B cell (primary cell): ENCODE measurements at places on chromosomes 6 and 20. TPM values are rescaled to one million over a fixed set of nuclear protein-coding genes. Genes with fewer than 3 reads are reported as not detected.

The ATP9A gene
- total RNA-seq, result 0.22 and 0.32 TPM in 2 replicates

DNA sequence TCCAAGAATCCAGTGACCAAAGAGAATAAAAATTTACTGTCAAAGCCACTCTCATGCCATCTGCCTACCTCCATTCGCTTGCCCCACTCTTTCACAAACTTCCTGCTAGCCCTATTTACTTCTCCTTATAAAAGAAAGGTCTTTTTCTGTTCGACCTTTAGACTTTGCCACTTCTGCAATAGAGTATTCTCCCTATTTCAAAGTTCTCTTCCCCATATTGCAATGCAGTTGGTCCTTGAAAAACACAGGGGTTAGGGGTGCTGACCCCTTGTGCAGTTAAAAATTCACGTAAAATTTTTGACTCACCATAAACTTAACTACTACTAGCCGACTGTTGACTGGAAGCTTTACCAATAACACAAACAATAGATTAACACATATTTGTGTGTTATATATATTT is 15.0 kb downstream of the CCN2 start:
- H3K4me1 ChIP-seq, result no peaks in the 10 kb centered on the region
- H3K4me3 ChIP-seq, result no peak overlapping the region
- H3K27me3 ChIP-seq, result no peaks in the 10 kb centered on the region
- H3K27ac ChIP-seq, result no peak overlapping the region
- no peak for DNase-seq
- no peaks in the 10 kb centered on the region for H3K36me3 ChIP-seq

DNA sequence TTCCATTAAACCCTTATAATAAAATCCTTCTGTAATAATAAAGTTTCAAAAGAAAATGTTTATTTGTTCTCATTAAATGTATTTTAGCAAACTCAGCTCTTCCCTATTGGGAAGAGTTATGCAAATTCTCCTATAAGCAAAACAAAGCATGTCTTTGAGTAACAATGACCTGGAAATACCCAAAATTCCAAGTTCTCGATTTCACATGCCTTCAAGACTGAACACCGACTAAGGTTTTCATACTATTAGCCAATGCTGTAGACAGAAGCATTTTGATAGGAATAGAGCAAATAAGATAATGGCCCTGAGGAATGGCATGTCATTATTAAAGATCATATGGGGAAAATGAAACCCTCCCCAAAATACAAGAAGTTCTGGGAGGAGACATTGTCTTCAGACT is 3.8 kb downstream of the IL17A start:
- no peaks in the 10 kb centered on the region for H3K36me3 ChIP-seq
- peaks cover 3% of the 10 kb centered on the region for H3K27me3 ChIP-seq
- no peaks in the 10 kb centered on the region for H3K4me1 ChIP-seq
- H3K27ac ChIP-seq, result no peak overlapping the region
- no peak overlapping the region for H3K4me3 ChIP-seq

- H3K27ac ChIP-seq, result peak overlapping the region; percentile 41
- DNase-seq, result peak; percentile 71
- no peak overlapping the region for H3K4me3 ChIP-seq
- H3K36me3 ChIP-seq, result peaks cover 65% of the 10 kb centered on the region
- peaks cover 9% of the 10 kb centered on the region for H3K4me1 ChIP-seq
These were observed 14.7 kb downstream of the UCKL1 start for GRCh38 chr20:63941282-63942081.

DNA sequence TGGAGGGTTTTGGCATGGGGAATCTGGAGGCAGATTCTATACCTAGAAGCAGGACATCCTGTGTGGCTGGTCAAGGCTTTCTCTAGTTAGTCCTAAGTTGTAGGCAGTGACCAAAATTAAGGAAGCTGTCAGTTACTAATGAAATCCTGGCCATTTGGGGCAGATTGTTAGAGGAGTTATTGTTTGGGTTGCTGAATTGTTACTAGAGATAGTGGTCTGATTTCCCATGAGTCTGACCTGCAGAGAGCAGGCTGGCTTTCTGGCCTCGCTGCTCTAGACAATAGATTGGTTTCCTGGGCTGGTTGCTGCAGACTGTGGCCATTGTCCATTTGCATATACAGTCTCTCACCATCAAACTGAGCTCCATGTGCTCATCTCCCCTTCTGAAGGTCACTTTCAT is 205.0 kb upstream of the SASH1 start:
- H3K27ac ChIP-seq, result no peak overlapping the region
- no peak overlapping the region for H3K4me3 ChIP-seq
- no peaks in the 10 kb centered on the region for H3K4me1 ChIP-seq
- H3K27me3 ChIP-seq, result no peaks in the 10 kb centered on the region
- no peaks in the 10 kb centered on the region for H3K36me3 ChIP-seq

DNA sequence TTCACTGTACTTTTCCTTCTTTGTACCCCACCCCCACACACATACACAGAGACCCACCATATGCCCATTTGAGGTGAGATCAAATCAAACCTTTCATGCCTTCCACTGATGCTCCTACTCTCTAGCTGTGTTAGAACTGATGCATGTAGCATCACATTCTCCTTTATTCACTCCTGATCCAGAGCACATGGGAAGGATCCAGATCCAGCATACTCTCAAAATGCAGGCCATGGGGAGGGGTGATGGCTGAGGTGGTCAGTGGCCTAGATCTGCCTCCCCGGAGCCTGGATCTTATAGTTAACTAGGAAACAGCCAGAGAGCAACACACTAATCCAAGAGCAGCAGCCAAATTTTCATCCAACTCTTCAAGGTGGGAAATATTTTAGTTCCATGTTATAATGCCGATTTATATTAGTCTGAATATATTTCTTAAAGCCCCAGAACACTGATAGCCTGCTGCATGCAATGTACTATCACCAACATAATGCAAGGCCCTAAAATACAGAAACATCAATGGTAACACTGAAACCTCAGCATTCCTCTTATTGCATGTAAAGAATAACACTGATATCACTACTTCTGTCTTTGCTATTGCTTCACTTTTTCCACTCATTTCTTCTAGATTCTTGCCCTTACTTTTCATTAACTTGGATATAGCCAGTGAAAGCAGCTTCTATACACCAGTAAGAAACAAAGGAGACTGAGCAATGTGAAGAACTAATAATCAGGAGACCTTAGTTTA is 126.8 kb upstream of the BEND6 start:
- H3K4me3 ChIP-seq, result no peak overlapping the region
- no peaks in the 10 kb centered on the region for H3K36me3 ChIP-seq
- H3K27ac ChIP-seq, result no peak overlapping the region
- DNase-seq, result no peak
- no peaks in the 10 kb centered on the region for H3K4me1 ChIP-seq

GRCh38 chr6:139954463-139955071 is 580.1 kb upstream of the CITED2 start:
- no peaks in the 10 kb centered on the region for H3K27me3 ChIP-seq
- no peaks in the 10 kb centered on the region for H3K4me1 ChIP-seq
- H3K27ac ChIP-seq, result no peak overlapping the region
- H3K4me3 ChIP-seq, result no peak overlapping the region
- DNase-seq, result no peak

GRCh38 chr6:167275436-167275835 is 15.7 kb upstream of the UNC93A start:
- no peak overlapping the region for H3K27ac ChIP-seq
- H3K4me1 ChIP-seq, result no peaks in the 10 kb centered on the region
- H3K36me3 ChIP-seq, result no peaks in the 10 kb centered on the region
